ENCODE measurements at places on chromosomes 7 and 10.
A peak's percentile ranks its signal among the peaks of the same experiment; 100 is the strongest.

- no peak for DNase-seq
Observed at GRCh38 chr10:24249829-24250415, 41.0 kb downstream of the KIAA1217 start.

GRCh38 chr7:43332193-43332796 is 219.8 kb downstream of the HECW1 start:
- no peak for DNase-seq

GRCh38 chr10:125629758-125630376 is 53.1 kb downstream of the TEX36 start:
- DNase-seq, result peak; percentile 8

GRCh38 chr7:74061840-74062539 is 21.6 kb upstream of the LIMK1 start:
- peak; percentile 98 for DNase-seq

Measured in A172 (cell line).